A549 (cell line): ENCODE measurements at places on chromosomes 11 and 22.

DNA sequence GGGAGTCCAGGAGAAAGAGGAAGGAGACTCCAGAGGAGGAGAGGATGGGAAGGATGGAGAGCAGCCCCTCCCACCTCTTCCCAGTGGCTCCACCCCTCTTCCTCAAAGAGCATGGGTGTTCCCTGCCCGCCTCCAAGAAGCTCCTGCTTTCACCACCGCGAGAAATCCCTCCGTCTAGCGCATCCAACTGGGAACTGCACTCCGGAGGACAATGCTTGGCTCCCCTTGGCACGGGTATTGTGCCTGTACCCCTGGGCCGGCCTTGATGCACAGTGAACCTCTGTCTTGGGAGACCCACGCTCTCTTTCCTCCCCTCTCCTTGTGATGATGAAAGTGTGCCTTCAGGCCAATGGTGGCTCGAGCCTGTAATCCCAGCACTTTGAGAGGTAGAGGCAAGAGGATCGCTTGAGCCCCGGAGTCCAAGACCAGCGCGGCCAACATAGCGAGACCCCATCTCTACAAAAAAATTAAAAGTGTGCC lies 14.9 kb upstream of the ADA2 start:
- DNase-seq: peak; percentile 45

DNA sequence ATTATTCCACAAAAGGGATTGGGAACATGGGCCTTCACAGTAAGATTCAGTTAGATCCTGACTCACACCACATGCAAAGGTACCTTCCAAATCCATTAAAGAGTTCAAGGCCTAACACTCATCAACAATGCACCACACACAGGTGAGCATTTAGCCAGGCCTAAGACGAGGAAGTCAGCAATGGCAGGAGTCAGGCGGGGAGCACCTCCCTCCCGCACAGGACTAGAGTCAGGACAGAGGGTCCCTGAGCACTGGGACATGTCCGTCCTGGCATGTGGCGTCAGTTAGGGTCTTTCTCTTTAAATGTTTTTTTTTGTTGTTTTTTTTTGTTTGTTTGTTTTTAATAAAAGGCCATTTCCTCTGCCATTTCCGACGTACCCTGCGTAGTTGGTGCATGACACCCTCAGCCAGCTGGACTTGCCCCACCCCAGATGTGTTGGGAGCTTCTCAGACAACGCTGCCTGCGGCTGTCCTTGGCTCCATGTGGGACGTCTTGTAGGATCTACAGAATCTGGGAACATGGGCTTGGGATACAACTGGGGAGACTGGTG lies 1458.6 kb downstream of the BRD1 start:
- DNase-seq: no peak

- DNase-seq: no peak
Measured at GRCh38 chr22:44269757-44270555, 42.8 kb downstream of the SHISAL1 start.

- DNase-seq: no peak
Measured at GRCh38 chr11:115333121-115333520, 171.1 kb downstream of the CADM1 start.

DNA sequence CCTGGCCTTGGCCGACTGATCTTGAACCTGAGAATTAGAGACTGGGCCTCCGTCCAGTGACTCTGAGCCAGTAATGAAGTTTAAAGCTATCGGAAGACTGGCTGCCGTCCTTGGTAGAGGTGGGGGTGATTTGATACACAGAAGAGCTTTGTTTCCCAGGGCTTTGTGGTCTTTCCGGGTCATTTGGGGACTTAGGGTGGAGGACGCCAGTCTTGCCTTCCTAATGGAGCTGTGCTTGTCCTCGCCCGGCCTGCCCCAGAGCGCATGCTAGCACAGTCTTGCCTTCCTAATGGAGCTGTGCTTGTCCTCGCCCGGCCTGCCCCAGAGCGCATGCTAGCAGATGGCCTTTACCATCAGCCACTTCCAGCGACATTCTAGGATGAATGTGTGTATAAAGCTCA lies 65.8 kb downstream of the ST3GAL4 start:
- no peak for DNase-seq

DNA sequence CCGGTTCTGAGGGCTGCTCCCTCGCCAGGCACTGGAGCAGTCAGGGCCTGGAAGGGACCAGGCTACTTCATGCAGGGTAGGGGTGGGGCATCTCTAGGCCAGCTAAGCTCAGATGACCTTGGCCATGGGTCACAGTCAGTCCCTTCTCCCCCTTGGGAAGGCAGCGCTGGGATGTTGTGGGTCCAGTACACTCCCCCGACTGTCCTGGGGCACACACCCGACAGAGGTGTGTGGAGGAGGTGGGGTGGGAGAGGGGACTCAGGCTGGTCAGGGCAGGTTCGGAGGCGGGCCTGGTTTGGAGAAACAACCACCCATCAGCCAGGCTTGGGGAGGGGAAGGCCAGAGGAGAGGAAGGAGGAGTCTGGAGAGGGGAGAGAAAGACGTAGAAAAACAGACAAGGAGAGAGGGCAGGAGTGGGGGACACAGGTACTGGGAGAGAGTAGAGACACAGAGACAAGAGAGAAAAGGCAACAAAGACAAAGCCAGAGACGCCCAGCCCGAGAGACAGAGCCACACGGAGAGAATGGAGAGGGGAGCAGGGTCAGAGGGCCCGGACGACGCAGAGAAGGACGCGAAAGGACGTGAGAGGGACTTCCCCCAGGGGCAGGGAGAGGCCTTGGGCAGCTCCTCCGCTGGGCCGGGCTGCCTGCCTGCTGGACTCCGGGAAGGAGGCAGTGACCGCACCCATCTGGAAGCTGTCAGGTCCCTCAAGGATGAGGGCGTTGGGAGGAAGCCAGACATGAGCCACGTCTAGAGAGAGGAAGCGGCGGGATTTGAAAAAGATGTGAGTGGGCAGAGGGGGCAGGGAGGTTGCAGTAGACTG lies 30.6 kb upstream of the TSKU start:
- no peak for DNase-seq

DNA sequence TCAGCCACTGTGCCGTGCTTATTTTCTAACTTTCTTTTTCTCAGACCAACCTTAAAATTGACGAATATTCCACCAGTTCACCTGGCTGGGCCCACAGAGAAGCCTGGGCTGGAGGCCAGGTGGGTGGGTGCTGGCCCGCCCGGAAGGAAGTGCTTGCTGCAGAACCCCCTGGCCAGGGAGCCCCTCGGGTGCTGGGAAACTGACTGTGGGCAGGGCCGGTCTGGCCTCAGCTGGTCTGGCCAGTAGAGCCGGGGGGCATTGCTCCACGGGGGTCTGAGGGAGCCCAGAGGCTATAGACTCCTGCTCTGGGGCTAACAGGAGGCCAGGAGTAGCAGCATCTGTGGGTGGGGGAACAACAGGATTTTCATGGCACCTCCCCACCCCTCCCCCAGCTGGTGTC lies 6.8 kb upstream of the CHID1 start:
- DNase-seq: no peak

GRCh38 chr11:107792049-107792443 lies 66.5 kb downstream of the SLC35F2 start:
- no peak for DNase-seq

GRCh38 chr11:115324581-115325432 lies 179.4 kb downstream of the CADM1 start:
- peak; percentile 33 for DNase-seq

- no peak for DNase-seq
Measured at GRCh38 chr22:37757663-37758062, 50.1 kb upstream of the GCAT start.

- no peak for DNase-seq
Measured at GRCh38 chr11:123168955-123169484, 26.0 kb downstream of the CLMP start.

DNA sequence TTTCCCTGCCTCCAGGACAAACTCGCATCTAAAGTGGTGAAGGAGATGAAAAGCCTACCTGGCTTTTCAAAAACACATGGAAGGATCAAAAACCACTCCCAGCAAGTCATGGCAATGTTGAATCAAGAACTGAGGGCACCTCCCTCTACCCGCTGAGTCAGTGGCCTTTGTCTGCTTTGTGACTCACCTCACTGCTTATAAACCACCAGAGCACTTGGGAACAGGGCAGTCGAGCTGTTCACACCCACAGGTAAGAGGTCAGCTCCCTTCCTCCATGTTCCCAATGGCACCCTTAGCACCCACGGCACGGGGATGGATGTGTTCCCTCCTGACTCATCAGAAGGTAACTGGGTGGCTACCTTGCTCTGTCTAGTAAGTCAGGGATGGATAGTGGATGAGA lies 21.7 kb downstream of the TENM4 start:
- DNase-seq: peak; percentile 59

DNA sequence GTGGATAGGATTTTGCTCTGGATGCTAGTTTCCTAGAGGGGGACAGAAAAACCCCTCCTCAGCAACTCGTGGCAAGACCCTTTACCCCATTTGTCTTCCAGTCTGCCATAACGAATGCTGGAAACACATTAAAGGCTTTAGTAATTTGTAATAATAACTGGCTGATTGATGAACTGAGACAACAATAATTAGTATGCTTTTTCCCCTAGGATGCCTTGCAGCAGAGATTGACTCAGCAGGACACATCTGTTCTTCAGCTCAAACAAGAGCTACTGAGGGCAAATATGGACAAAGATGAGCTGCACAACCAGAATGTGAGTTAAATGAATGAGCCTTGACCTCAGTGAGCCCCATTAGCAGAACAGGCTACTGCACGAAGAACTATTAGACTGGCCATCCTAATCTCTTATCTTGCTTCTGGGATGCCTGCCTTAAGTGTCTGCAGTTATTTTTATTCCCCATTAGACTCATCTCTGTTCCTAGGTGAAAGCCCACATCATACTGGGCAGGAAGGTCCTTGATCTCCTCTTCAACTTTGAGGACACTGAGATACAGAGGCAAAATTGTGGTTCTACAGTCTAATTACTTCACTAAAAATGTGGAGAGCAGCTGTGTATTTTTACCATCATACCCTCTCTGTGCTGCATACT lies 32.9 kb upstream of the DLAT start:
- no peak for DNase-seq

DNA sequence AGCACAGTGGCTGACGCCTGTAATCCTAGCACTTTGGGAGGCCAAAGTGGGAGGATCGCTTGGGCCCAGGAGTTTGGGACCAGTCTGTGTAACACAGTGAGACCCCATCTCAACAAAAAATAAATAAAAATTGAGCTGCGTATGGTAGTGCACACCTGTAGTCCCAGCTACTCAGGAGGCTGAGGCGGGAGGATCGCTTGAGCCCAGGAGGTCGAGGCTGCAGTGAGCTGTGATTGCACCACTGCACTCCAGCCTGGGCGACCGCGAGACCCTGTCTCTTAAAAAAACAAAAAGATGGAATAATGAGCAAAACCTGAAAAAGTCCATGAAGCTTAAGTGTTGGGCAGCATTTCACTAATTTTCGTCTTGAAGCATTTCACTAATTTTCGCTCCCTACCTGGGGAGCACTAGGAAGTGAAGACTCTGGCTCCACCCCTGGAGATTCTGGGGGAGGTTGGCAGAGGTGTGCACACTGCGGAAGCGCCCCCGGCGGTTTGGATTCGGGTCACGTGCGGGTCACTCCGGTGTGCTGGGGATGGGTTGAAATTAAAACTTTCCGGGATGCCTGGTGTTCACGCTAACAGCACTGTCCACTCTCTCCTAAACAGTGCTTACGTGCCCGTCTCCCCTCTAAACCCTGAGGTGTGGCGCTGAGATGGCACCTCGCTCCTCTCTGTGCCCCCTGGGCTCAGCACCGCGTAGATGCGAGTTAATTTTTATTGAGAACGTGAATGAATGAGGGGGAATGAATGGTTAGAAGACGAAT lies 906 bp upstream of the NAA40 start:
- DNase-seq: peak; percentile 87

DNA sequence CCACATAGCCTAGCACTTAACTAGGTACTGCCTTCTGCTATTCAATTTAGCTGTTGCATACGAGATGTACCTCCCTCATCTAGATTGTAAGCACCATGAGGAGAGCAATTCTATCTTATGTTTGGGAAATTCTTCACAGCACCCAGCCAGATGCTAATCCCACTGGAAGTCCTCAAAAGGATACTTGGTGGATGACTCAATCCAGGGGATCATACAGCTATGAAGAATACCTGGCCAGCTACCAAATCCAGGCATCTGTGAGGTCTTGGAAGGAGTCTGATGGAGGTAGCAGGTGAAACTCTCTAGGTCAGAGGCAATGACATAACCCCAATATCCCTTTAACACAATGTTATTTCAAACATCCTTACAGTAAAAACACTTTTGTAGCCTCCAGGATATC lies 167.8 kb upstream of the NCAM1 start:
- DNase-seq: no peak

GRCh38 chr22:46576556-46577367 lies 39.3 kb upstream of the CELSR1 start:
- DNase-seq: no peak

DNA sequence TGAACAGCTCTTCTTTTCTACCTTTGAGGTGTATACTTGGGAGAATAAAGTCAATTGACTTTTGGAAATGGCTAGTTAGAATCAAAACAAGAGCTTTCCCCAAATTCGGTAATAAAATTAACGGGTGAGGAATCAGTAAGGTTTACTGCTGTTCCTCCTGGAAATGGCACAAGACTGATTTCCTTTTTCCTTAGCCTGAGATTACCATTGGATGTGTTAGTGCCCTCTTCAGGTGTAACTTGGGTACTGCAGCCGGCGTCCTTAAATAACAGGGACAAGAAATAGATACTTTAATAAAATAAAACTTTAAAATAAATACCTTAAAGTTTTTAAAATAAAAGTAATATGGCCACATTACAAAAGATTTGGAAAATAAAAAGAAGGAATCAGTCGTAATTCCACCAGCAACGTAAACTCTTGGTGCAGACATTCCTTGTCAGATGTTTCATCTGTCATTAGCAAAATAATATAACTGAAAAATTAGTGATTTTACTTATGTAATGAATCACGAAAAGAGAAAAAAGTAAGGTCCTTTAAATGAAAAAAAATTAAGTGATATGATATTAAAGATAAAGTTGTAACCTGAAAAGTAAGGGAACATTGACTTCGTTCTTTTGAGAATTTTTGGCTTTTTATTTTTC lies 29.7 kb downstream of the ZFTA start:
- peak; percentile 83 for DNase-seq

- DNase-seq: no peak
Measured at GRCh38 chr11:15884141-15884540, 472.2 kb downstream of the SOX6 start.

DNA sequence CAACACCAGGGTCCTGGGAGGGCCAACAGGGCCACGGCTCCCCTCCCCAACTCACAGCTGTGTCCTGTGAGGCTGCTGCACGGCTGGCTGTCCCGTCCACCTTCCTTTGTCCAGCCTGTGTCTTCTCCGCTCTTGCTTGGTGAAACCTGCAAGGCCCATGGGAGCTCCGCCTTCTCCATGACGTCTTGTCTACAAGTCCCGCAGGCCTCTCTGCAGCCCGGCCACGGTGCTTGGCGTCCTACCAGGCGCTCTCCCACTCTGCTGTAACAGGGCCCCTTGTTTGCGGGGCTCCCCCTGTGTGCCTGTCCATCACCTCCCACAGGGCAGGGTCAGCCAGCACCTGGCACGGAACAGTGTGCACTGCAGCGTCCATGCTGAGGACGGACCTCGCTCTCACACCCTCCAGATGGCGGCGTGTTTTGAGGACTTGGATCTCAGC lies 866.8 kb downstream of the TBC1D22A start:
- DNase-seq: no peak

DNA sequence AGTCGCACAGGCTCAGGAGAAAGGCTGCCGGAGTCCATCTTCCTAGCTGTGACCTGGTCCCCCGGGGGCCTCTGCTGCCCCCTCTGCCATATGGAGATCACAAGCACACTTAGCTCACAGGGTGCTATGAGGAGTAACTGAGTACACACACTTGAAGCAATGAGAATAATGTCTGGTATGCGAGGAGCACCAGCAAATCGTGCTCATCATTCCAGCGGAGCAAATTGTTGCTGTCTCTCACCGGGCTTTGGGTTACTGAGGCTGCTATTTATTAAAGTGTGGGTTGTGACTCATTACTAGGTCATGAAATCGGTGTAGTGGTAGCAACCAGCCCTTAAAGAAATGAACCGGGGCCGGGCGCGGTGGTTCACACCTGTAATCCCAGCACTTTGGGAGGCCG lies 48.1 kb upstream of the EIF3D start:
- DNase-seq: peak; percentile 49
